ENCODE measurements at places on chromosomes 4 and X.

DNA sequence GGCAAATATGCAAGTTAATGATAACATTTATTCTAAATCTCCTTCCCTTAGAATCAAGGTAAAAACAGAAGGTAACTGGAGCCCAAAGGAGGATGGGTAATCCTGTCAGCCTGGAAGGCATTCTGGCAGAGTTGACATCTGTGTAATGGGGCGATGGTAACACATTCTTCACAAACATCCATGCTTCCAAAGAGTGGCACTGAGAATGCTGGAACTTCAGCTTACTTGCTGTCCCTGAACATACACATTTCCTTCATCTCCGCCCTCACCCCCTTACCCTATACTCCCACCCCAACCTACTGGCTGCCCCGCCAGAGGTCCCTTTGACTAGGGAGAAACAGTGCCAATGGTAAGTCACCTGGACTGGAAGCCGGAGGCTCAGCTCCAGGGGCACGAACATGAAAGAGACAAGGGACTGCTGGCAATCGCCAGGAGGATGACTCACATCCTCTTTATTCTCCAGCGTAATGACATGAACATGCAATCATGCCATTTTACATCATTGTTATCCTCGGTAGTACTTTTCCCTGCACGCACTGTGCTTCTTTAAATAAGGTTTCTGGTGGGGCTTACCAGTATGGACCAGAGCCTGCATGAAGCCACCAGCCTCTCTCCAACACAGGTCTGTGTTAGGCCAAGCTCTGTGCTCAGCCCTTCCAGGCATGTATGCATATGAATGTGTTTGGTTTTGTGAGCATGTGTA, 694.2 kb upstream of the TENM3 start:
- DNase-seq = no peak

- no peak for DNase-seq
Observed at GRCh38 chrX:16851421-16851820, 18.7 kb downstream of the RBBP7 start.

GRCh38 chr4:73053974-73054480, 15.5 kb downstream of the COX18 start:
- DNase-seq = no peak

DNA sequence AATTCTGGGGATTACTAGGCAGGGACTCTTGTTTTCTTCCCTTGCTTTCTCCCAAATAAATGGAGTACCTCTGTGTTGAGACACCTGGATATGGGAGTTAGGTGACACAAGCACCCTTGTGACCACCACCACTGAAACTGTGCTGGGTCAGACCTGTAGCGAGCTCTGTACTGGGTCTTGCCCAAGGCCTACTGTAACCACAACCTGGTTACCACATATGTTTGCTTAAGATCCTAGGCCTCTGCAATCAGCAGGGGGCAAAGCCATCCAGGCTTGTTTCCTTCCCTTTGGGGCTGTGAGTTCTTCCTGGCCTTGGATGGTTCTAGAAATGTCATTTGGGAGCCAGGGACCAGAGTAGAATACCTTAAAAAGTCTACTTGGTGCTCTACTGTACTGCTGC, 49.4 kb downstream of the LPAR4 start:
- DNase-seq = no peak

- DNase-seq = no peak
Observed at GRCh38 chr4:140718241-140718952, 37.8 kb downstream of the TBC1D9 start.

DNA sequence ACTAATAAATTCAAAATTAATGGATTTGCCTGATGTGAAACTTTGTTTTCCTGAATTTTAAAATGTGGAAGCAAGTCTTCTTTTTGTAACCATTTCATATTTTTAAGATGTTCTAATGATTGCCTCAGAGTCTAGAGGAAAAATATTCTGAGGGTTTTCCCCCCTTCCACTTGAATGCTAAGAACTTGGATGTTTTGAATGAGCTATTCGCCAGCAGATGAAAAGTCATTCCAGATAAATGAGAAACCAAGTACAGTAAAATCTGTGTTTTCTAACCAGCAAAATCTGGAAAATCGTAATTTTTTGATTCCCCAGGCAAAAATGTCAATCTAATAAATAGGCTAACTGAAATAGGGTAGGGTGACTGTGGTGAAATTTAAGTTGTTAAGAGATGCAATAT, 45.6 kb downstream of the SLIT2 start:
- no peak for DNase-seq

- DNase-seq = no peak
Observed at GRCh38 chr4:181599134-181599533, 644.1 kb upstream of the TENM3 start.

GRCh38 chr4:54659749-54660535, 2.2 kb downstream of the KIT start:
- no peak for DNase-seq

DNA sequence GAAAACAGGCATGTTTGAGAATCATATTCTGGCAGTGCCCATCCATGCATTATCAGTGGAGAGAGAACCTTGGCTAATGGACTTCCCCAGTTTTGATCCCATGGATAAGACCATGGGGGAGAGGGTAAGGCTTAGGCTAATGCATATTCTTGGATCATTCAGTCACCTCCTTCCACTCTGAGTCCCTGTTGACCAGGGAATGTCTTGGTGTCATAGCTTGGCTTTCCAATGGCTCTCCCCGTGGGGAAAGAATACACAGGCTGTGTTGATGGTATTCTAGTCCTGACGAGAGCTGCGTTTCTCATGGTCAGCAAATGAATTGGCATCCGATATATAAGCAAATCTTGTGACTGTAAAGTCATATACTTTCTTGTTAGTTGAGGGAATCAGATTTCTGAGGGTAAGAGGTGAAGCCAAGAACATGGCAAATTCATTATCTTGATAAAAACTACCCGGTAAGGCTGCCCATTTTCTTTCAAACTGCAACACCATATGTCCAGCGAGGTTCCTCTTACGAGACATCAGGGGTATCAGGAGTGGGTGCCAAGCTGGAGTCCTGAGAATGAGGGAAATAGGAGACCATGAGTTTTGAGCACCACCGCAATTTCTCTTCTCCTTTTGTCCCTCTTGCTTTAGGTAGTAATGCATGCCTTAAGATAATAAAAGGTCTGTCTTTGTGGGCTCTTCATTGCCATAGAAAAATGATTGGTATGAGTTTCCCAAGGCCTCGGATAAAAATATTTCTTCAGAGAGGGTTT, 18.0 kb downstream of the RHOH start:
- no peak for DNase-seq

DNA sequence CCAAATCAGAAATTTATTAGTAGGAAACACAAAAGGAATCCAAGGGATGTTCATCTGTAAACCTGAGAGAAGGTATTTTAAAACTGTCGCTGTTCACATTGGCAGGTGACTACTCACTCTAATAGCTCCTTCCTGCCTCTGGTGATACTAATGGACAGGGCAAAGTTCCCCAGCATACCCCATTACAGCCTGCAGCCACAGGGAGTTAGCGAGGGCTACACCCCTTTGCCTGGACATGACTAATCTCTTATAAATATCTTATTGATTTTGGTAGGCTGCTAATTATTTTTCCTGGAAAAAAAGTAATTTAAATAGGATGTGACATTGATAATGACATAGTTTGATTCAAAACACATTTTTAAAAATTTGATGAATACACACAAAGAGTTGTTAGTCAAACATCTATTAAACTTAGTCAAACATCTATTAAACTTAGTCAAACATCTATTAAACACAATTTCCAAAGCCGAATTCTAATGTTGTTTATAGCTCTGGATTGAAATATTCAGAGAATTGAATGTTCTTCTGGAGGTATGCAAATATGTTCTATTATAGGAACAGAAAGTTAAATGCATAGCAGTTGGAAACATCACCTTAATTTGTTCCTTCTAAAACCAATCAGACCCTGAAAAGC, 83.0 kb upstream of the CBR4 start:
- no peak for DNase-seq

GRCh38 chr4:72473434-72473900, 95.6 kb downstream of the ADAMTS3 start:
- DNase-seq = no peak

GRCh38 chr4:70902577-70903290, 565 bp downstream of the MOB1B start:
- no peak for DNase-seq

DNA sequence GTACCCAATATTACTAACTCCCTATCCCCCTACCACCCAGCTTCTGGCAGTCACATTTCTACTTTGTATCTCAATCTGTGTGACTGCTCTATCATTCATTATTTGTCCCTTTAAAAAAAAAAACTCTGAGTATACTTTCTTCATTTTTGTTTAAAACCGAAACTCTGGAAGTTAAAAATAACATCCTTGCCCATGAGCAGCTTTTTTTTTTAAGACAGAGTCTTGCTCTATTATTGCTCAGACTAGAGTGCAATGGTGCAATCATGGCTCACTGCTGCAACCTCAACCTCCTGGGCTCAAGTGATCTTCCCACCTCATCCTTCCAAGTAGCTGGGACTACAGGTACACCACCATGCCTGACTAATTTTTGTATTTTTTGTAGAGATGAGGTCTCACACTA, 15.8 kb downstream of the UBE2K start:
- DNase-seq = no peak

GRCh38 chrX:140053846-140054245, 88.5 kb upstream of the CXorf66 start:
- DNase-seq = no peak

DNA sequence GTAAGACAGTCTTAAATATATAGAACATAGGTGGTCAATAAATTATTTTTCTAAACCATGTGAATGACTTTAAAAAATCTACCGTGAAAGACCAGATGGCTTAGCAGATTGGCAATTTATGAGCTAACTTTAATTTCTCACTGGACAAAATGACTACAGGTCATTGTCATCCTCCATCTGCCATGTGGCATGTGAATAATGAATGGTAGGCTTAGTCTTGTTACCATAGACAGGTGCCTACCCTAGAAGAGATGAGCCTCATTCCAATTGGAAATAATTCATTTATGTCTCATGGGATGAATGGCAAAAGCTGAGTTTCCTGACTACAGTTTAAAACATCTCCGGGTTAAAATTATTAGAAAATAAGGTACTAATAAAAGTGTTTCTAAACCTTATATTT, 1043.3 kb downstream of the FAT4 start:
- DNase-seq = no peak

DNA sequence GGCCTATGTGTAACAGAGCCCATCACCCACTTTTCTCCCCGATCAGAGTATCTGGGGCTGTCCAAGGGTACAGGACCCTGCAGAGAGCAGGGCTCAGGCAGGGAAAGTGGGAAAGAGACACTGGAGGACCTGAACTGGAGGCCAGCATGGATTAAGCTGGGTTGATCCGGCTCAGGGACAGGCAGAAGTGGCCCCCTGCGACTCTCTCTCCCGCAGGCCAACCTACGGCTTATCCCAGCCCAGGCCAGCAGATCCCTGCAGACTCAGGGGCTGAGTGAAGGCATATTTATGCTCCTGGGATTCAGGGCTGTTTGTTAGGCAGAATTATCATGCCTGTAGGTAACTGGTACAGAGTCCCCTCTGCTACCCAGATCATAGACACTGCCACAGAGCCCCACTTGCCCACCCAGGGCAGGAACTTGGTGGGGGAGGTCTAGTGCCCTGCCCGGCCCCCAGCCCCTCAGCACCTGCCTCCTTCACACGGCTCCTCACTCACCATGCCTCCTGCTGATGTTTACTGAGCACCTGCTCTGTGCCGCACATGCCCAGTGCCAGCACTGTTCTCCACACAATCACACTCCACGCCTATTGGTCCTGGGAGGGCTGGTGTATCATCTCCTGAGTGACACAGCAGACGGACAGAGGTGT, 87.3 kb downstream of the ADRA2C start:
- DNase-seq = no peak

- no peak for DNase-seq
Observed at GRCh38 chr4:138710297-138710696, 305.3 kb upstream of the NOCT start.

DNA sequence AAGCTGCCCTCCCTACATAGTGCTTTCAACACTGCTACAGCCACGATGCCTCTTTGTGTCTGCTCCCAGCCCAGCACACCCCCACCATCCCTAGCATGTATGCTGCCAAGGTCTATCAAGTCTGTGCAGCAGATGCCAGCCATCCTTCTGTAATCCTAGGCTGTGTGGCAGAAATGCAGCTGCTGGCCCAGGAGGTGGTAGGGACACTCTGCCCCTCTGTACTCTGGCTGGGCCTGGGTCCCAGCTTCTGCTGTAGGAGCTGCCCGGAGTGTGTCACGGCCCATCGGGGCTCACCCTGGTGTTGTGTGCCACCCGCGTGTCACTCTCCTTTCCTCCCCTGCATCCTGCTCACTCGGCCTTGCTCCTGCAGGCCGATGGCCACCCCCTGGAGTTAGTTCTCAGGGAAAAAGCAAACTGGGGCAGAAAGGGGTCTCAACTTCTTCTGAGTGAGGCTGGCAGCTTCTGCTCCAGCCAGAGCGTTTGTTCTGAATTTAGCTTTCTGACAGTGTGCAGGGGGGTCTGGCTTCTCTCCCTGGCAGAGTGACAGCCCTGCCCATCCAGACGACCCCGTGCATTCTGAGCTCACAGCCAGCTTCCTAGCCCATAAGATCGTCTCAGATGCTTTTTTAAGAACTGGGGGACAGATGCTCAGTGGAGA, 22.7 kb downstream of the PSAPL1 start:
- no peak for DNase-seq

DNA sequence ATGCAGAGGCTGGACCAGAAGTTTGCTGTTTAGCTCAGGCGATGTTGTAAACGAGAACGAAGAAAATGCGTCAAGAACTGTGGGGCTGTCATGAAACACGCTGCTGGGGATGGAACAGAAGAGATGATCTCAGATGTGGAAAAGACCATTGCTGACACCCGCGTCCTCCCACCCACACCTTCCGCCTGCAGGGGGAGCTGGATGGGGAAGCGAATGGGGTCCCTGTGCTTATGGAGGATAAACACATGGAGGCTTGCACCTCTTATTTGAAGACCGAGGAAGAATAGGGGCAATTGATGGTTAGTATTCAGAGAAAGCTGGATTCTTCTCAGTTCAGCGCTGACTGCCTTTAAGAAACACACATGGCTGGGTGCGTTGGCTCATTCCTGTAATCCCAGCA, 63.9 kb downstream of the GPR143 start:
- DNase-seq = no peak

GRCh38 chr4:3029464-3029863, 44.9 kb downstream of the HTT-AS start:
- no peak for DNase-seq

DNA sequence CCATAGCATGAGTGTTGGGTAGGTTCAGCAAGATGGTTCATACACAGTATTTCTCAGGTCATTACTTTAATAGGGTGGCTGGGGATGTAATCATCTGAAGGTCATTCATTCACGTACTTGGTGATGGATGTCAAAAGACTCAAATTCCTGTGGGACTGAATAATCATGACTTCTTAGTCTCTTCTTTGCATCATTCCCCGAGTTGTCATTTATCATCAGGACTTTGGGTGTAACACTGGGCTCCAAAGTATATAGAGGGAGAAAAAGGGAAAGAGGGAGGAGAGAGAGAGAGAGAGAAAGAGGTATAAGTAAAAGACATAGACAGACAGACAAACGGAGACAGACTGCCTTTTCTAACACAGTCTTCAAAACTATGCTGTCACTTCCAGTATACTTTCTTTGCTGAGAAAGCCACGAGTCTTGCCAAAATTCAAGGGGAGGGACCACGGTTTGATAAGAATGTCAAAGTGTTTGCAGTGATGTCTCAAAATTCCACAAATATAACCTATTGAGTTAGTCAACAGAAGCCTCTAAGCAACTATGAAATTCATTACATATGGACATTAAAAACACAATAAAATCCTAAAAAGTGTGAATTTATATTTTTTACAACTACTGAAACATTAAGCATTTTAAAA, 55.9 kb downstream of the UGT2A3 start:
- no peak for DNase-seq

- DNase-seq = no peak
Observed at GRCh38 chrX:116111934-116112595, 58.5 kb upstream of the AGTR2 start.

- DNase-seq = no peak
Observed at GRCh38 chrX:39643550-39643949, 454.2 kb downstream of the BCOR start.
